Right hindlimb (tissue), 1 donor: ENCODE measurements at places on chromosomes 2 and 18.

DNA sequence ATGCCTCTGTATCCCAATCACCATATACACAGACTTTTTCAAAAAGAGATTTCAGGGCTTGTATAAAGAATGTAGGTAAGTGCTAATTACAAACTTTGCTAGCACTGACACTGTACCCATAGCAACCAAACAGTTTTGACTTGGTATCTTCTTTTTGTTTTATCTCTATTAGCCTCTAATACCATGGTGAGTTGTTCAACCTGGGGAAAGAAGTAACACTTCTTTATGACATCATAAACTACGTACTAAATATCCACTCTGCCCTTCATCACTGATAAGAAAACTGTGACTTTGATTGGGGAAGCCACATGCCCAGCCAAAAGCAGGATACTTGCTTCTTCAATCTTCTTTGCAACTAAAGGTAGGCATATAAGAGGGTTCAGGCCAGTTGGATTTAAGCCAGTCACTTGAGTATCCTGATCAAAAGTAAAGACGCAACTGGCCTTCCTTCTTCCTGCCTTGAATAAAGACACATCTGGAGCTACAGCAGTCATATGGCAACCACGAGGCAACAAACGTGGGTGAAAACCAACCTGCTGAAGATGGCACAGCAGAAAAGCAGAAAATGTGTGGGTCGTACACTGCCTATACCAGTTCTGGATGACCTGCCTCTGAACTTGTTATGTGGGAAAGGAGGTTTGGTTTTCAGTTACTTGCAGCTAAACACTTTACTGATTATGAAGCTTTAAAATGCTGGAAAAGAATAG, 16.4 kb downstream of the THADA start:
- DNase-seq: no peak

DNA sequence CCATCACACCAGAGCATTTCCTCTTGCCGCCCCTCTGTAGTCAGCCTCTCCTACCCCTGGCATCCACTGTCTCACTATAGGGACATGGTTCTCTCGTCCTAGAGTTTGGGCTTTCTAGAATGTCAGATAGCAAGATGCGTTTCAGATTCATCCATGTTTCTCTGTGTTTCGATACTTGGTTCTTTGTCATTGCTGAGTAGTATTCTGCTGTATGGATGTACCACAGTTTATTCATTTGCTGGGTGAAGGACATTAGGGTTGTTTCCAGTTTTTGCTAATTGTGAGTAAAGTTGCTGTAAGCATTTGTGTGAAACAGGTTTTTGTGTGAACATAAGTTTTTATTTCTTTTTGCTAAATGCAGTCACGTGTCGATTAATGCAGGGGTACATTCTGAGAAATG, 3.8 kb downstream of the ZNF532 start:
- no peak for DNase-seq

DNA sequence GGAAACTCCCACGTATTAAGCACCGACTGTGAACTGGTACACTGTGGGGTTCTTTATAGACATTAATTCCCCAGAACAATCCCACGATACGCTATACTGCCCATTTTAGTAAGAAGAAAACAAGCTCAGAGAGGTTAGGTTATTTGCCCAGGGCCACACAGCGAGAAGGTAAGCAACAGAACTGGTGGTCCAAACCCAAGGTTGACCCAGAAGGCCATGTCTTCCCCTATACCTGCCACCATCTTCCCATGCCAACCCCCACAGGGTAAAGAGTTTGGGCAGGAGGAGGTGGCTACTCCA, 69.9 kb downstream of the MARCO start:
- no peak for DNase-seq

DNA sequence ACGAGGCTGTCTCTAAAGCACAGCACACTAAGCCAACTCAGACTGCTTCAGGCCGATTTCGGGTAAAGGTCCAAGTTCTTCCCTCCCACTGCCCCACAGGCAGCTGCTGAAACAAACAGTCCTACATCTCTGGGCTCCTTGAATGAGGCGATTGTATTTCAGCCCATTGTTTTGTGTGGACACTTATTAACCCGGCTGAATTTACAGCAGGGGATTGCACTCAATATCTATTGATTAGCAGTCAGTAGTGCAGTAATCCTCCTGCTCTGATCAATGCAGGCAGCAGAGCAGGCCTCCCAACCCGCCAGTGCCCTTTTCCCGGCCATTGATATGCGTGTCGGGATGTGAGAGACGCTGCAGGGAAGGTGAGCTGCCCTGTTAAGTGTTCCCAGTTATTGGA, 330.1 kb downstream of the CMPK2 start:
- DNase-seq: no peak

- no peak for DNase-seq
Observed at GRCh38 chr18:13313006-13313686, 94.6 kb downstream of the LDLRAD4 start.

- DNase-seq: no peak
Observed at GRCh38 chr2:48993576-48993975, 160.7 kb downstream of the FSHR start.

GRCh38 chr2:32715391-32715841, 87.6 kb downstream of the TTC27 start:
- no peak for DNase-seq

DNA sequence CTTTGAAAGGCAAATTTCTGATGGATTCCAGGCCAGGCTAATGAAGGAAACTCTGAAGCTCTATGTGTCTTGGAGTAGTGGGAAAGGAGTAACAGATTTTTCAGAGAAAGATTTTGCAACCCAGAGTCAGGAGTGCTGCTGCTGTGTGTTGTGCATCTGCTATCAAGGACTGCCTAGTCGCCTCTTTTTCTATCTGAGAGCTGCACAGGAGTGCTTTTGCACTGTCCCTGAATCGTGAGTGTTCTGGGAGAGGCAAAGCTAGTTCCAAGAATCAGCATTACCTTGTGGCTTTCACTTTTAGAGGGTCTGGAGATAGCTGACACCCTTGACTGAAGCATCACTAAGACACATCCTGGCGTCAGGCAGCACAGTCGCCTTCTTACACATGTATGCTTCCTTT, 336.4 kb downstream of the PARD3B start:
- DNase-seq: no peak

- peak; percentile 14 for DNase-seq
Observed at GRCh38 chr18:79545736-79546171, 133.8 kb upstream of the CTDP1 start.

DNA sequence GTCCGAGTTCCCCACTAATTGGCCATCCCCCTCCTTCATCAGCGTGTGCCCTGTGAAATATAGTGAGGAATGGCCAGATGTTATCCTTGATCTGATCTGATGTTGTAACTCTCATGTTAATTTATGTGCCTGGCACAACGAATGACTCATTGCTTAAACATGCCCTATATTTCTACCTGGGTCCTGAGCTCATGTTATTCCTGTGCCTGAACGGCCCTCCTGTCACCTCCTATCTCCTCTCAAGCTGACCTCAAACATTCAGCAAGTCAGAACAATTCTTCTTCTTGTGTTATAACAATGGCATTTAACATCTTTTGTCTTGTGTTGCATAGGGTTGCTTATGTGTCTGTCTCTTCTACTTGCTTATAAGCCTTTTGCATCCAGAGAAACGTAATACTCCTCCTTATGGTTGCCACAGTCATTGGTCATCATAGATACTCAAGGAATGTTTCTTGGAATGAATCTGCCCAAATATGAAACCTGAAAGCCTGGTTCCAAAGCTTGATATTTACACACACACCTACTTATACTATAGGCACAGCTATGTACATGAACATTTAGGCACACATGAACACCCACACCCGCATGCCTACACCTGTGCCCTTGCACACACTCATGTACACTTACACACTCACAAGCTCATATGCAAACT, 80.2 kb upstream of the PHLPP1 start:
- no peak for DNase-seq

- DNase-seq: no peak
Observed at GRCh38 chr2:11996618-11997017, 250.2 kb downstream of the LPIN1 start.

GRCh38 chr18:46379323-46379950, 275.3 kb downstream of the HAUS1 start:
- DNase-seq: no peak

GRCh38 chr18:48137374-48138081, 207.1 kb upstream of the SMAD2 start:
- DNase-seq: no peak

DNA sequence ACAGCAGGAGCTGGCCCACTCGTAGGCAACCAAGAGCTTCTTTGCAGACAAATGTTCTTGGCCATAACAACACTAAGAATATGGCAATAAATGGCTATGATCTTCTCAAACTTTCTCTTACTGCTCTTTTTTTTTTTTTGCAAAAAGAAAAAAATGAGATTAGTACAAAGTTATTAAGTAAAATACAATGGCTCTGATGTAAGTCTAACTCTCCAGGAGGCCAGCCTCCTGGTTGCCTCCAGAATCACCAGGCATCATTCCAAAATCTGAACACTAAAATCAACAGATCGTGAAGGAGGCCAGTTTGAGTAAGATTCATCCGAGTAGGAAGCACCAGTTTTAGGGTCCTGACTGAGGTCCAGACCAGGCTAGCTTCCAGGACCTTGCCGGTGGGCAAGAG, 20.8 kb upstream of the FIGN start:
- DNase-seq: no peak

- no peak for DNase-seq
Observed at GRCh38 chr18:65206551-65207260, 544.1 kb upstream of the CDH7 start.

DNA sequence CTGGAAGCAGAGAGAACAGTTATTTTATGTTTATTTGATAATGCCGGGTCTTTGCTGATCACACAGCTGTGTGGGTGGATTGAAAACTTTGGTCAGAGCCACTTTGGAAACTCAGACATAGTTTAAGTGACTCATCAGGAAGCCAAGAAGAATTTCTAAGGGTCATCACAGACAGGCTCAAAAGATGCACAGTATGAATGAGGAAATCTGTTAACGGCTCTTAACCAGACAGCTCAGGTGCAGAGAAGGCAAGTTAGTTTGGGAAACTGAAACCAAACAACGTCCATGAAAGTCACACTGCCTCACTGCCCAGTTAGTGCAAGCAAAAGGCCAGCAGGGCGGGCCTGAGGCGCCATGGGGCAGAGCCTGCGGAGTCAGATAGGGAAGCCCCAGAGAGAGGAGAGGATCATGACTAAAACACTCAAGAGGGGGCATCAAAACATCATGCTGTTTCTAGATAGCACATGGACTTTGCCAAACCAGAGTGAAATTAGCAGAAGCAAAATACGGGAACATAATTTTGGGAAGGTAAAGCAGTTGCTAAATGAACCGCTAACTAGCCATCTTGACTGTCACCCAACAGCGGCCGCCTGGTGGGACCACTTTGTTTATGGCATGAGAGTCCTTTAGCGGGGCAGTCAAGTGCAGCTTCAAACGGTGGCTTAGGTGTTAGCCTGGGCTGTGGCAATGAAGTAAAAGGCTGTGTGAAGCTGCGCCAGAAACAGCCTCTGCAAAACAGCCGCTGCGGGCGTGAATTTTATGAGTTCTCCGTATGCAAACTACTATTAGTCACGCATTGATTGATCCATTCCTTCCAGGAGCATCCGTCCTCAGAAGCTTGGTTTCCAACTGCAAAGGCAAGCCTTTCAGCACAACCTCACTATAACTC, 101.2 kb downstream of the KCTD18 start:
- DNase-seq: no peak

GRCh38 chr2:169095621-169096105, 26.3 kb downstream of the DHRS9 start:
- no peak for DNase-seq

- DNase-seq: no peak
Observed at GRCh38 chr2:192901446-192901845, 706.7 kb upstream of the TMEFF2 start.

GRCh38 chr2:237568121-237568660, 1.8 kb downstream of the PRLH start:
- no peak for DNase-seq

DNA sequence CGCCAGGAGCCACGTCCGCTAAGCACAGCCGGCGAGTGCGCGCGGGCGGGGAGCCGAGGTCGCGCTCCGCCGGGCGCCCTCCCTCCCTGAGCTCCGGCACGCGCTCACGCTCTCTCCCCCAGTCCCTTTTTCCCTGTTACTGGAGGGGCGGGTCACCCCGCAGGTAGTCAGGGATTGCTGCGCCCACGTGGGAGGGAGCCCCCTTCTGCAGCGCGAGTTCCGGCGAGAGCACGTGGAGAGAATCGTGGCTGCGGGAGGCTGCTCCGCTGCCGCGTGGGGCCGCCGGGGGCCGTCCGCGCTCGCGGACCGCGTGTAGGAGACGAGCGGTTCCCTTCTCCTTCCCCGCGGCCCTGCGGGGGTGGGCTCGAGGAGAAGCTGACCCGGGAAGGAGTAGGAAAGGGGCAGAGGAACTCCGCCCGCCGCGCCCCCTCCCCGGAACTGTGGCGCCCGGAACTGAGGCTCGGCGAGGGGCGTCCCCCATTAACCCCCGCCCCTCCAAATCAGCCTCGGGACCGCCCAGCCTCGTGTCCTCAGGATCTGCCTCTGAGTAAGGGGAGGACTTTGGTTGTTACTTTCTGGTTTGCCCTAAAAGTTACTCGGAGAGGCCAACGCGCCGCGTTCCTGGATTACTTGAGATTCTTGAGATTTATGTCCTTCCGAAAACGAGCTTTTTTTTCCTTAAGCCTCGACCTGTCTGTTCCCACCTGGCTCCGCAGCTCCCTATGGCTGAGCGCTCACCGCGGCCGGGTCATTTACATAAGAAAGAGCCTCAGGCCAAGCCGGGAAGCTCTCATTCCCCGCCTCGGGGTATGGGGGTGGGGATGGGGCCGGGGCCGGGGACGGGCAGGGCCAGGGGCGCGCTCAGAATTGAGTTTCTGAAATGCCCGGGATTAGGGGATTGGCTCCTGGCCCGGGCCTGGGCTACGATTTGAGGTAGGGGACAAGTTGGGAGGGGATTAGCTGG, 1.1 kb downstream of the HK2 start:
- DNase-seq: peak; percentile 85

- no peak for DNase-seq
Observed at GRCh38 chr2:110818767-110819481, 86.6 kb downstream of the ACOXL start.

GRCh38 chr2:80019571-80020460, 284.7 kb downstream of the LRRTM1 start:
- no peak for DNase-seq

DNA sequence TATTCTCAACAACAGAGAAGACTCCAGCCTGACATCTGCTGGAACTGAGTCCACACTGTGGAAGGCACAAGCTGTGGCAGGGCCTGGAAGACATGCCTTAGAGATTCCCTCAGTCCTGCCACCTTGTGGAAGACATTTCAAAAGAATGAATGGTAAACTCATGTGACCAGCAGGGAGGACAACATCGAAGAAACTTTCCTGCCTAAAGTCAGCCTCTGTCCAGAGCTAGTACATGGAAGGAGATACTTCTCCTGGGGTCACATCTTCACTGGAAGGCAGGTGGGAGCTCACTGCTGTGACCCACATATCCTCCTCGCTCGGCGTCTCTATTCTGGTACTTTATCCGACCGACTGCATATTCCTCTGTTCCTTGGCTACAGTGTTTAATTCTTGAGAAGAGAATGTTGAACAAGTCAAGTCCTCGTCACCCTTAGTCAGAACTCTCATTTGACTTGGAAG, 59.5 kb downstream of the PUM2 start:
- DNase-seq: peak; percentile 57

DNA sequence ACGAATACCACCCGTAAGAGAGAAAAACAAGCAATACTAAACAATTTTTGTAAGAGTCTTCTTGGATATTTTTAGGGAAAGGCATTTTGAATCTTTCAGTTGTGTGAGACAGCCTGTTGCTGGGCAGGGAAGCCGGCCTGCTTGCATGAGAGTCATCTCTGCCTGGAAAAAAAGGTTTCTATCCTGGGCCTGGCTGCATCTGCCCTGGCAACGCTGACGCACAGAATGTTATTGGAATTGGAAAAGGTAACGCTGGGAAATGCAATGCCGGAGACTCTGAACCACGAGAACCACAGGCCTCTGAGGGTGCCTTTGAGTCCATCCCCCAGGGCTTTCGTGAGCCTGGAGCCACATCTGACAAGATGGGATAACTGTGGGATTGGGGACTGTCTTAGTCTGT, 17.9 kb upstream of the NPAS2 start:
- DNase-seq: peak; percentile 82
